ENCODE measurements at places on chromosomes 3 and 15.

GRCh38 chr3:173548261-173548660 is 150.7 kb downstream of the NLGN1 start:
- DNase-seq = no peak

DNA sequence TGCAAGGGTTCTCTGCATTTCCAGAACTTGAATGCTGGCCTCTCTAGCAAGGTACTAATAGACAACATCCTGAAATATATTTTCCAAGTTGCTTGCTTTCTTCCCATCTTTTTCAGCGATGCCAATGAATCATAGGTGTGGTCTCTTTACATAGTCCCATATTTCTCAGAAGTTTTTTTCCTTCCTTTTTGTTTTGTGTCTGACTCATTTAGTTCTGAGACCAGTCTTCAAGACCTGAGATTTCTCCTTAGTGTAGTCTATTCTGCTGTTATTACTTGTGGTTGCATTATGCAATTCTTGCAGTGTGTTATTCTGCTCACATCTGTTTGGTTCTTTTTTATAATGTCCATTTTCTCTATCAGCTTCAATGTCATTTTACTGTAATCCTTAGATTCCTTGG is 1265.0 kb upstream of the ALCAM start:
- DNase-seq = no peak

DNA sequence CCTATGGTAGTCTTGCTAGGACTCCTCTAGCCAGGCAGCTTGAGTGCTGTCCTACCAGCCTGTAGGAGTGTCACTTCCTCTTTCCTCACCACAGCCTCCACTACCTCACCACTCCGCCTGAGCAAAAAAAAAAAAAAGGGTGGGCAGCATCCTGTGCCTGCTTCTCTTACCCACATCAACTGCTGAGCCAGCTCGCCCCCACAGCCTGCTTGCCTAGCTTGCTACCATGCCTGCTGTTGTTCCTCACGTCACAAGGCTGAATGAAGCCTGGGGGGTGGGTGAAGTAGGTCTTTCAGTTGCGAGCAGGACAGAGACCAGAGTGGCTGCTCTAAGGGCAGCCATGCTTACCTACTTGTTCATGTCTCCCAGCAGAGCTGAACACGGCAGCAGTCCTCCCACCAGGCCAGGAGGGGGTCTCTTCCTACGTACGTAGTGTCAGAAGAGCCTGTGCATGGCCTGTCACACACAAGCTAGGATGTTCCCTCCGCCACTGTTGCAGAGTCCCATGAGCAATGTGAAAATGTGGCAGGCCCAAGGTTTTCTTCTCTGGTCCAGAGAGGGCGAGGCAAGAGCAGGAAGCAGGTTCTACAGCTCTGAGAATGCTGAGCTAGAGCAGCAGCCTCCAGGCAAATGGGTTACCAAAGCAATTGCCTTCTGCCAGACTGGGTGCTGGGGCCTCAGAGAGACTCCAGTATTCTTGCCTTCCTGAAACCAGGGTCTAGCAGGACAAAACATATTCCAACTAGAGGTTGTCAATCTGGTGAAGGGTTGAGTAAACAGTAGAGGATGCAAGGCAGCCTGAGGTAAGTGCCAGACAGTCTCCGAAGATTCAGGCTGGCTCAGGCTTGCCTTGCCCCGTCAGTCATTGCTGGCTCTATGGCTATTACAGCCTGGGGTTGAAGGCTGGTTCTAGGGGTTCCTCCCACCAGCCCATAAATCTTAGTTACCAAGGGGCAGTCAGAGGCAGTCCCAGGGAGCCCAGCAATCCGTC is 8.1 kb downstream of the PPM1M start:
- peak; percentile 69 for DNase-seq

- DNase-seq = no peak
Observed at GRCh38 chr3:32975891-32976595, 24.6 kb downstream of the CCR4 start.

GRCh38 chr3:4060064-4060463 is 243.1 kb upstream of the SETMAR start:
- no peak for DNase-seq

GRCh38 chr3:48694610-48695392 is 9.1 kb upstream of the NCKIPSD start:
- DNase-seq = no peak

DNA sequence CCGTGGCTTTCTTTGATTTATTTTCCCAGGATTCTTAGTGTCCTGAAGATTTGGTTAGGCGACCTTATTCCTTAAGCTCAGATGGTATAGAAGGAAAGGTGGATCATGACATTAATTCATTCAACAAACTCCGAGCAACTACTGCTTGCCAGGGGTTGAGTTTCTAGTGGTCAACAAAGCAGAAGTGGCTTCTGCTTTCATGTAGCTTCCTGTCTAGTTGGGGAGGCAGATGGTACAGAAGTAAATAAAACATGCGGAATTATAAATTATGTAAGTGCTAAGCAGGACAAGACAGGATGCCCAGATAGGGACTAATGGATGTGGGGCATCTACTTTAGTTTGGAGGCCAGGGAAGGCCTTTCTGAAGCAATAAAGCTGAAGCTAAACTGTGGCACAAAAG is 15.6 kb downstream of the EEFSEC start:
- DNase-seq = no peak

DNA sequence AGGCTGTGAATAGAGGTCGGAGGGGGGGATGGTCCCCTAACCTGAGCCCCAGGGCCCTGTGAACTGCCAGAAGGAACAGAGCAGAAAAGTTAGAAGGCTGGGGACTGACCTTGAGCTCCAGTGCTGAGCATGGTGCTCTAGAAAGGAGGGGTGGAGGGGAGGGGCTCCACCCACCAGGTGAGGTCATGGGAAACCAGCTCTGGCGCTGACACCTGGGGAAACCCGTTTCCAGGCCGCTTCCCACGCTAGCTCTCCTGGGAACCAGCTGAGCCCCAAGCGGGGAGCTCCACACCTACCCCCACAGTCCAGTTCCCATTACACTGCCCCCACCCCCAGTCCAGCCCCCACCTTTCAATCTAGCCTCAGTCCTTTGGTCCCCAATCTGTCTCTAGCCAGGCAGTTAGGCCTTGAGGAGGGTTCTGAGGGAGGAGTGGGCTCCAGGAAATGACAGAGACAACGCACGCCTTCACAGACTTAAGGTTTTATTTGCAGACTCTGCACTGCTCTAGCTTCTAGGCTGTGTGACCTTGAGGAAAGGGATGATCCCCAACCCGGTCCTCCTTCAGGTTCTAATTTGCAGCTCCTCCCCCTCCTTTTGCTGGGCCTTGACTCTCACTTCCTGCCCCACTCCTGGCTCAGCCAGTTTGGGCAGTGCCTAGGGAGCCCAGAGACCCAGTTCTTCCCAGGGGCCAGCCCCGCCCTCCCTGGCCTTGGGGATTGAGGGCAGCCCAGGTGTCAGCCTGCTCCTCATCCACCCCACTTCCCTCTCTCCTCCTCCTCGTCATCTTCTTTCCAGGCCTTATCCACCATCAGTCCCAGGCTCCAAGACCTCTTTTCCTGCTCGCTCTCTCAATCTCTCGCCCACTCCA is 2.1 kb downstream of the RHOV start:
- DNase-seq = no peak

- DNase-seq = no peak
Observed at GRCh38 chr3:195208183-195208582, 62.8 kb downstream of the XXYLT1 start.

GRCh38 chr3:105013657-105014056 is 353.1 kb upstream of the ALCAM start:
- DNase-seq = no peak

DNA sequence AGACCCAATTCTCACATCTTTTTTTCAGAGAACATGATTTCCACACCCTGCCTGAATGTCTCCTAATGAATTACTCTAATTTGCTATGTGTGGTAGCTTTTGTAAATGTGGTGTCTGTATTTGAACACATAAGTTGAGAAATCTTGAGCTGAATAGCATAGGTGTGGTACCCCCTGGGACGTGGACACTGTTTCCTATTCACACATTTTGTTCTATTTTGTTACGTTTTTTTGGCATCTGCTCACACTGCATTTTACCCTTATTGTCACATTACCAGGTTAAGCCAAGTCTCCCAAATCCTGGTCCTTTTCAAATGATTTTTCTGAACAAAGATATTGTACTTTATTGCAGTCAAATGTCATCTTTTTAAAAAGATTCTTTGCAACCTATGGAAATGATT is 6.8 kb upstream of the MAPK6 start:
- DNase-seq = no peak

DNA sequence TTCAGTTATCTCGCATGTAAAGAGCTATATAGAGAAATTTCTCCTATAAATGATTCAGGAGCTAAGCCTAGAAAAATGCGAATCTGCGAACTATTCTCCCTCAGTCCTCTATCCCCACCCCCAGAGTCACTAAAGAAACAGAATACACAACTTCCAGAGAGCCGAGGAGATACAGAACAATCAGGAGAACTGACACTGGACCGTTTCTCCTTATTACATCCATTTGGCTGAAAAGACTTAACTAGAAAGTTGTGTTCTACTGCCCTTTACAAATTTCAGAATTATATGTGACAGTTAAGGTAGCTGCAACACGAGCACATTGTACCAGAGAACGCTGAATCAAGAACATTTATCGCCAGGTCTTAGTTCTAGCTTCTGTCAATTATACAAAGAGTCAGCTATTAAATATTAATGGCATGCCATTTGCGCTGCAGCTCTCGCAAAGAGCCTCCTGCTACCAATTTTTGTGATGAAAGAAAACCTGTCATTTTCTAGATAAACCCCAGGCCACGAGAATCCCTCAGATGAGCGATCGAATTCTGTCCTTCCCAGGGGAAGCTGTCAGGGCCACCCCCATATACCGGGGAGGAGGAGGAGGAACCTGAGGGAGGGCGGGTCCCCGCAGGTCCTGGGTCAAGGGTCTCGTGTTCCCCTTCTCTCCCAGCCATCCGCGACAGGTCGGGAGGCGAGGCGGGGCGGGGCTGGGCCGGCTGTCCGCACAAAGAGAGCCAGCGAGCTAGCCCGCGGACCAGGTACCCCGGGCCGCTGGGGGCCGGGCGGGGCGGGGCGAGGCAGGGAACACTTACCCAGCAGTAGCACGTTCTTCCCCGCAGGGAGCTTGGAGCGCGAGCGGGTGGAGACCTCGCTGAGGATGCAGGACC is 878 bp downstream of the DYNC1LI1 start:
- DNase-seq = peak; percentile 20

DNA sequence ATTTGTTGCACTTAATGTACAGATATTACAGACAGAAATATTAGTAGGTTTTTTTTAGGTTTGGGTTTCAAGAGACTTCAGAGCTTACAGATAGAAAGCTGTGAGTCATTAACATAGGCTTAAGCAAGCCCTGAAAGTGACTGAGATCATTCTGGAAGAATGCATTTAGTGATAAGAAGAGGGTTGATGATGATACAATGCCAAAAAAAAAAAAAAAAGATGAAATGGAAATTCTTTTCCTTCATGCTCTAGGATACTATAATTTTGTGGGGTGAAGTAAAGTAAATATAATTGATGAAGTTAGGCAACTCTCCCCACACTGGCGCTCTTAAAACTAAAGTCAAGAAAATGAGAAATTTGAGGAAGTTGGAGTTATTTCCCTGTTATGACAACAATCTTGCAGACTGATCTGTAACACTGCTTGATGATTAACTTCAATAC is 169.4 kb upstream of the ZNF385D start:
- DNase-seq = no peak

- no peak for DNase-seq
Observed at GRCh38 chr3:148084931-148085330, 612.8 kb upstream of the AGTR1 start.

- DNase-seq = no peak
Observed at GRCh38 chr3:173191611-173192010, 50.6 kb upstream of the SPATA16 start.

GRCh38 chr3:186225603-186226002 is 116.7 kb upstream of the ETV5 start:
- no peak for DNase-seq

DNA sequence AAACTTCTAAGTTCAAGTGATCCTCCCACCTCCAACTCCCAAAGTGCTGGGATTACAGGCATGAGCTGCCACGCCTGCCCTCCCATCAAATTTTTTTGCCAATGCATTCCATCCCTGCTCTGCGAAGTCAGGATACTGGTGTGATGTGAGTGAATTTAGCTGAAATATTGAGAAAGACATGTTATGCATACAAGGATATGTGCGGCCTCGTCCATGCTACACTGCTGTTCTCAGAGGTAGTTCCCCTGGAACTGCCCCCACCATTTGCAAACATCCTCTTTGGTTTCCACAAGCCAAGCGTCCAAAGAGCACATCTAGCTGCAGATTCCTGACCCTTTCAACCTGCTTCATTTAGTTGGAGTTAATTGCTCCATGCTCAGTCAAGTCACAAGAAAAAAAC is 36.5 kb upstream of the BCL2A1 start:
- no peak for DNase-seq

DNA sequence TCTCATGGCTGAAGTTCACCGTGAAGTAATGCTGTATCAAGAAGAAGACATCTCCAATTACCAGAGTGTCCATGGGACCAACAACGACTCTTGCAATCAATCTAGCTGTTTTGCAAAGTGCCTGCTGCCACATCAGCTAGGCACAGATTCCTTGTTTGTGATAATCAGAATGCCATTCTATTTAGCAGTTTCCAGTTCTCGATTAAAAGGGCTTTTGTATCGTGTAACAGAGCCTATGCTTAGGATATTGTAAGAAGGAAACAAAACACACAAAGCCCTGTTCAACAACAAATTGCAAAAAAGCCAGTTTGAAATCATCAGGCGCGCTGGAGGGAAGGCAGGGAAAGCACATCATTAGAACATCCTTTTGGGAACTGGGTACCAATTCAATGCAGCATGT is 26.1 kb downstream of the RASGRF1 start:
- no peak for DNase-seq

GRCh38 chr3:31172336-31172735 is 277.9 kb upstream of the GADL1 start:
- DNase-seq = no peak

GRCh38 chr15:28022181-28022580 is 76.9 kb downstream of the OCA2 start:
- DNase-seq = no peak

DNA sequence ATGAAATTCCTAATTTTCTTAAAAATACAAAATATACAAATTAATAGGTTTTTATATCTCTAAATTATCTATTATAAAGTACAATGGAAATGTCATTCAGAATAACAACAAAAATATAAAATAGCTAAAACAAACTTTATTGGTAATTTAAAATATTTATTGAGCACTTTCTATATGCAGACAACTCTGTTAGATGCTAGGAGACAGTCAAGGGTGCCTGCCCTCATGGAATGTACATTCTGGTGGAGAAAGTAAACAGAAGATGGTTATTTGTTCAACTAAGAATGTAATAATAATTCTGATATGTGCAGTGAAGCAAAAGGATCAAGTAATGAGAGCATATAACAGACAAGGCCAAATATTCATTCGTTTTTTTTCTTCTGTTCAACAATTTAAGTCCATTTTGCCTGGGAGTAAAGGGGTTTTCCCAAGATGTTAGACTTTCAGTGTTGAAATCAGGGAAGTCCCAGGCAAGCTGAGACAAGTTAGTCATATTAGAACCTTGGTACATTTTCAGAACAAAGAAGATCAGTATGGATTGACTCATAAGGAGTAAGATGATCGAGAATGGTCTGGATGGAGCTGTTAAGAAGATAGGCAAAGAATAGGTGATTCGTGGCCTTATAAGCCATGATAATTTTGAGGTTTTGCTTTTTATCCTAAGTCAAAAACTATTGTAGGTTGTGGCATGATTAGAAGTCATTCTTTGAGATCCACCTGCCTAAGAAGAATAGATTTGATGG is 150.2 kb upstream of the MLF1 start:
- no peak for DNase-seq

Data from stimulated activated CD8-positive, alpha-beta memory T cell treated with anti-CD3 and anti-CD28 coated beads, Interleukin-12 subunit alpha, Interleukin-12 subunit beta, amount 100 ng/mL, for 4 hours (primary cell).